Breast epithelium (tissue), 4 donors: ENCODE measurements at places on chromosomes 13 and 19.

- no peaks in the 10 kb centered on the region for H3K4me1 ChIP-seq
- H3K27ac ChIP-seq = no peak overlapping the region
- no peaks in the 10 kb centered on the region for H3K36me3 ChIP-seq
- no peak for DNase-seq
Measured at GRCh38 chr13:112870051-112870331, 99.0 kb upstream of the MCF2L start.

DNA sequence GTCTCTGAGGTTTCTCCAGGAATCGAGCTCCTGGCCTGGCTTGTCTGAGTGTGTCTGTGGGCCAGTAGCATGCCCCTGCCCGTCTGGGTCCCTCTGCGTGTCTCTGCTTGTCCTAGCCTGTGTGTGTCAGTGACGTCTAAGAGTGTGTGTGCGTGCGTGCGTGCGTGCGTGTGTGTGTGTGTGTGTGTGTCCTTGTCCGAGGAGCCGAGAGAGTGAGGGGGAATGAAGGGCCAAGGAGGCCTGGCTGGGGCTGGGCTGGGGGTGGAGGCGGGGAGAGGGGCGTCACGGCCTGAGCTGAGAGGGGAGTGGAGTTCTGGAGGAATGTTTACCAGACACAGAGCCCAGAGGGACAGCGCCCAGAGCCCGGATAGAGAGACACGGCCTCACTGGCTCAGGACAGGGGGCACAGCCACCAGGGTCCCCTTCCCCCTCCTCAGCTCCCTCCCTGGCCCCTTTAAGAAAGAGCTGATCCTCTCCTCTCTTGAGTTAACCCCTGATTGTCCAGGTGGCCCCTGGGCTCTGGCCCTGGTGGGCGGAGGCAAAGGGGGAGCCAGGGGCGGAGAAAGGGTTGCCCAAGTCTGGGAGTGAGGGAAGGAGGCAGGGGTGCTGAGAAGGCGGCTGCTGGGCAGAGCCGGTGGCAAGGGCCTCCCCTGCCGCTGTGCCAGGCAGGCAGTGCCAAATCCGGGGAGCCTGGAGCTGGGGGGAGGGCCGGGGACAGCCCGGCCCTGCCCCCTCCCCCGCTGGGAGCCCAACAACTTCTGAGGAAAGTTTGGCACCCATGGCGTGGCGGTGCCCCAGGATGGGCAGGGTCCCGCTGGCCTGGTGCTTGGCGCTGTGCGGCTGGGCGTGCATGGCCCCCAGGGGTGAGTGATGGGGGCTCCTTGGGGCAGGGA, at the start of gene AXL:
TSS of gene AXL (plus strand) at position 609 of the 893 bp plus-strand sequence. CDS start at position 779, 170 bp downstream.
- H3K36me3 ChIP-seq = no peaks in the 10 kb centered on the region
- H3K4me1 ChIP-seq = peaks cover 3% of the 10 kb centered on the region
- DNase-seq = peak; percentile 93
- H3K27me3 ChIP-seq = no peaks in the 10 kb centered on the region
- peak within 1 kb of the TSS; percentile 85 for H3K27ac ChIP-seq
- H3K4me3 ChIP-seq = peak within 1 kb of the TSS; percentile 86

GRCh38 chr19:4425537-4425936, 23.1 kb downstream of the CHAF1A start:
- no peaks in the 10 kb centered on the region for H3K36me3 ChIP-seq
- H3K4me1 ChIP-seq = no peaks in the 10 kb centered on the region
- DNase-seq = no peak
- no peak overlapping the region for H3K27ac ChIP-seq
- H3K4me3 ChIP-seq = no peak overlapping the region

DNA sequence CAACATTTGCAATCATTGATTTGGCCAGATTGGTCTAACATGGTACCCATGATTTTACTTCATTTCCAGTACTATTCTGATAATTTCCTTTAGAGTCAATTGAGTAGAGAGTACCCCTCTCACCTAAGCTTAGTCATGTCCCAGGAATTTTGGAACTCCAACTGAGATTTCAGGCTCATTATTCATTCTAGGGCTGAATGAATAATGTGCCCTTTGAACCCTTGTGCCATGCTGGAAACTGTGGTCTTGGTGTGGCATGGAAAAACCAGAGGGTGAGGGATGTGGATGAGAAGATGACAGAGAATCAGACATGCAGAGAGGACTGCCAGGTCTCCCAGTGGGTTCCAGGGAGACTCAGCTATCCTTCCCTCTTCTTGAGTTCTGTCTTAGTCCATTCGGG, 30.2 kb downstream of the ITM2B start:
- H3K27me3 ChIP-seq = no peaks in the 10 kb centered on the region
- peaks cover 3% of the 10 kb centered on the region for H3K36me3 ChIP-seq
- no peak overlapping the region for H3K4me3 ChIP-seq
- no peak overlapping the region for H3K27ac ChIP-seq

- no peaks in the 10 kb centered on the region for H3K36me3 ChIP-seq
- peak; percentile 22 for DNase-seq
- H3K27me3 ChIP-seq = no peaks in the 10 kb centered on the region
- no peak overlapping the region for H3K27ac ChIP-seq
Measured at GRCh38 chr19:33437821-33438671, 64.5 kb downstream of the CEBPG start.

- H3K4me1 ChIP-seq = no peaks in the 10 kb centered on the region
- no peak overlapping the region for H3K27ac ChIP-seq
- no peak for DNase-seq
- no peaks in the 10 kb centered on the region for H3K27me3 ChIP-seq
- H3K4me3 ChIP-seq = no peak overlapping the region
- H3K36me3 ChIP-seq = no peaks in the 10 kb centered on the region
Measured at GRCh38 chr19:13526552-13526951, 20.3 kb upstream of the CACNA1A start.

GRCh38 chr13:27395007-27395510, 29.4 kb upstream of the GTF3A start:
- no peaks in the 10 kb centered on the region for H3K36me3 ChIP-seq
- no peak for DNase-seq
- H3K4me1 ChIP-seq = no peaks in the 10 kb centered on the region
- no peaks in the 10 kb centered on the region for H3K27me3 ChIP-seq
- no peak overlapping the region for H3K4me3 ChIP-seq
- no peak overlapping the region for H3K27ac ChIP-seq

- no peak overlapping the region for H3K4me3 ChIP-seq
- H3K4me1 ChIP-seq = no peaks in the 10 kb centered on the region
- H3K36me3 ChIP-seq = no peaks in the 10 kb centered on the region
- no peak overlapping the region for H3K27ac ChIP-seq
- H3K27me3 ChIP-seq = no peaks in the 10 kb centered on the region
Measured at GRCh38 chr13:45297456-45298205, 43.4 kb downstream of the TPT1 start.

GRCh38 chr19:52786078-52786463, 520 bp downstream of the ZNF600 start:
- H3K4me3 ChIP-seq = peak overlapping the region; percentile 72

GRCh38 chr13:73741111-73741510, 393.1 kb downstream of the KLF12 start:
- no peak for DNase-seq
- no peaks in the 10 kb centered on the region for H3K36me3 ChIP-seq
- H3K27me3 ChIP-seq = no peaks in the 10 kb centered on the region
- H3K27ac ChIP-seq = no peak overlapping the region

DNA sequence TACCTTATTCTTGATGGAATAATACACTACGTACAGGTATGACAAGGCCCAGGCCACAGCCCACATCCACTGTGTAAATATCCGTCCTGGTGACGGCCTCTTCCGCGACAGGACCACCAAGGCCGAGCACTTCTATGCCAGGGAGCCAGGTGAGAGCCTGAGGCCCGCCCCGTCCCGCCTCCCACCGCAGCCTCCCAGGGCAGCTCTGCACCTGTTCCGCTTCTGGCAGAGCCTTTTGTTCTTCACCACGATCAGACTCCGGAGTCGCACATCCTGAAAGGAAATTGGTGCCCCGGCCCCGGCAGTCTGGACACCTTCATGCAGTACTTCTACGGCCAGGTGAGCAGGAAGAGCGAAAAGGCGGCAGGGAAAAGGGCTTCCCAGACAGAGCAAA, 10.6 kb upstream of the ZNF358 start:
- no peak overlapping the region for H3K27ac ChIP-seq
- no peak for DNase-seq
- H3K4me3 ChIP-seq = no peak overlapping the region

DNA sequence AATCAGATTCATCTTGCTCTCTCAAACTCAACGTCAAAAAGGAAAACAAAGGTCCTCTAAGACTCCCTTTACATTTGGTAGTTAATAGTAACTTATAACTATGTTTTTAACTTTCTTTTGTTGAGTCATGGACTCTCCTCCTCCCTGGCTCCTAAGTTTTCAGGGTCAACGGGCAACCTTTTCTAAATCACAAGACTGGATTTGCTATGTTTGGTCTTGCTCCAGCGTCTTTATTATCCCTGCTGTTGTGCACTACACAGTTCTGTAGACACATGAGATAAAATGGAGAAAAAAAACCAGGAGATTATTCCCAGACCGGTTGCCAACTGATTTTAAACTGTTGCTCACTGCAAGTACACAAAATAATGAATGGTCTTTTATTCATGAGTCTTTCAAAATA, 1.9 kb upstream of the ITM2B start:
- H3K27me3 ChIP-seq = no peaks in the 10 kb centered on the region
- peaks cover 2% of the 10 kb centered on the region for H3K4me1 ChIP-seq
- H3K27ac ChIP-seq = no peak overlapping the region
- H3K36me3 ChIP-seq = no peaks in the 10 kb centered on the region

- no peaks in the 10 kb centered on the region for H3K36me3 ChIP-seq
- H3K27me3 ChIP-seq = no peaks in the 10 kb centered on the region
- no peak overlapping the region for H3K4me3 ChIP-seq
Measured at GRCh38 chr13:88464851-88465250, 793.7 kb downstream of the SLITRK5 start.

DNA sequence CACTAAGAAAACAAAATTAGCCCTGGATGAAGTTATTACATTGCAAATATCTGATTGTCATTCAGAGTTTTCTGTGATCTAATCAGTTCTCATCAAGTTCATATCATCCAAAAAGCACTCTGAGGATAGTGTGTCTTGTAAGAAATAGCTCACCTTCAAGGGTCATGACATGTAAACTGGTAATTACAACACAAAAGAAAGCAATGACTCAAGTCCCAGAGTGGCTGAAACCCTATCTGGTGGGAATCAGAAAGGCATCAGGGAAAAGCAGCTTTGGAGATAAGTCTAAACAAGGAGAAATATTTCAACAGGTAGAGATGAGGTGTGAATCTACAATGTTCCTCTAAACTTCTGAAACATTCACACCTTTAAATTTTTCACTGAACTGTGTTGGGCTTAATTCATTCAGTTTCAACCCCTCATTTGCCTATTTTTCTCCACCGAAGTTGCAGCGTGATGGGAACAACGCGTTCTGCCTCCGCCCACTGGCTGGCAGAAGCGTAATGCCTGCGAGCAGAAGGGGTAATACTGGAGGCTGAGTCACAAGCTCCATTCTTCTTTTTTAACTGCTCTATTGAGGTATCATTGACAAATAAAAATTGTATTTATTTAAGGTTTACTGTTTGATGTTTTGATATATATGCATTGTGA, 155.2 kb upstream of the IPO5 start:
- H3K4me1 ChIP-seq = no peaks in the 10 kb centered on the region
- no peak for DNase-seq
- no peak overlapping the region for H3K27ac ChIP-seq
- no peaks in the 10 kb centered on the region for H3K36me3 ChIP-seq
- H3K27me3 ChIP-seq = no peaks in the 10 kb centered on the region
- no peak overlapping the region for H3K4me3 ChIP-seq

DNA sequence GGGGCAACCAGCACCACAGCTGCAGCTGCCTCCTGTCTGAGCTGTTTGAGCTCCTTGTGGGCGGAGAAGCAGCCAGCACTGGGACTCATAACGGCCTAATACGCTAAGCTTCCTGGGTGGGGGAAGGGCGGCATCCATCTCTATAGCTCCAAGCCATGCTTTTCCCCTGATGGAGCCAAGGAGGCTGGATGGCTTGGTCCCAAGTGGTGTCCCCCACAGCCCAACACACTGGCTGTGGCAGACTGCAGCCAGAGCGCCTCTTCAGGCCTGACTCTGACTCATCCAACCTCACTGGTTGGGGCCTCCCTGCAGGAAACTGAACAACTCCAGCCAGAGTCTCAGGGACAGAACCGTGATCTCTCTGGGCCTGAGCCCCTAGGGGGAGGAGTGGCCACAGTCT, 537.3 kb downstream of the SUCLA2 start:
- H3K27ac ChIP-seq = no peak overlapping the region
- H3K4me3 ChIP-seq = no peak overlapping the region
- no peaks in the 10 kb centered on the region for H3K4me1 ChIP-seq
- no peaks in the 10 kb centered on the region for H3K36me3 ChIP-seq
- H3K27me3 ChIP-seq = no peaks in the 10 kb centered on the region
- DNase-seq = no peak

GRCh38 chr19:1113030-1113985, 9.5 kb downstream of the GPX4 start:
- H3K4me1 ChIP-seq = peaks cover 18% of the 10 kb centered on the region
- DNase-seq = peak; percentile 91
- H3K4me3 ChIP-seq = peak overlapping the region; percentile 40
- H3K36me3 ChIP-seq = peaks cover 5% of the 10 kb centered on the region
- H3K27ac ChIP-seq = peak overlapping the region; percentile 85

- H3K27me3 ChIP-seq = no peaks in the 10 kb centered on the region
- H3K36me3 ChIP-seq = no peaks in the 10 kb centered on the region
- H3K4me1 ChIP-seq = no peaks in the 10 kb centered on the region
- DNase-seq = no peak
Measured at GRCh38 chr19:49773663-49774350, 7.0 kb downstream of the AP2A1 start.

DNA sequence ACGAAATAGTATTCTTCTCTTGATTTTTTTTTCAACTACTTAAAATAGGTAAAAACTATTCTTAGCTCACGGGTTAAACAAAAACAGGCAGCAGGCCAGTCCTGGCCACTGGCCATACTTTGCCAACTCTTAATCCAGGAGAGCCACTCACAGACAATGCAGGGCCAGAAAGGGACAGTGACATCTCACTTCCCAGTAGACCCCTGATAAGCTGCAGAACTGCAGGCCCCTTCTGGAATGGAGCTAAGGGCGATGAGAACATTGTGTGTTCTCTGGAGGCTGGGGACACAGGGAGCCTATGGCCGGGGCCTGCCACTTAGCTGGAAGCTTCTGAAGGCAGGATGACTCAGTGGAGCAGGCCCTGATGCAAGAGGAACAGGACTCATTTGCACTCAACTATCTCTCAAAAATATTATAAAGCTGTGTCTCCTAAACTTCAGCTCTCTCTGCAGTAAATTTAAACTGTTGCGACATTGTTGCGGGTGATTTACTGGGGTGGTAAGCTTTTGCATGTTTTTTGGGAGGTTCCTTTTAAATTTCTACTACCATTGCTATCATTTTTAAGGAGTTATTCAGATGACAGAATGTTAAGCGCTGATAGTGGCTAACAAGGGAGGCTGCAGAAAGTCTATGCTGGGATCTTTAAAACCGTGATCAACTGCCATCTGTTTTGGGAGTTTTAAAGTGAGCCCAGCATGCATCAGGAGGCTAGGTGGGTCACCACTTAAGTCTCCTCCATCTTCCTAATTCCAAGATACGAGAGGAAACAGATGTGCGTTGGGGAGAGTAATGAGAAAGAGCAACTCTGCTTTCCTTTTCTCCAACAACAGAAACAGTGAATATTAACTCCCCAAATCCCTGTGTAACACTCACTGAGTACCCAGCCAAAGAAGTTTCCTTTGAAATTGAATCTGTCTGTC, 33.2 kb upstream of the KATNAL1 start:
- peak overlapping the region; percentile 77 for H3K27ac ChIP-seq
- DNase-seq = no peak
- no peaks in the 10 kb centered on the region for H3K4me1 ChIP-seq
- no peaks in the 10 kb centered on the region for H3K27me3 ChIP-seq
- peak overlapping the region; percentile 9 for H3K4me3 ChIP-seq
